ENCODE measurements at places on chromosomes 7 and 10.

DNA sequence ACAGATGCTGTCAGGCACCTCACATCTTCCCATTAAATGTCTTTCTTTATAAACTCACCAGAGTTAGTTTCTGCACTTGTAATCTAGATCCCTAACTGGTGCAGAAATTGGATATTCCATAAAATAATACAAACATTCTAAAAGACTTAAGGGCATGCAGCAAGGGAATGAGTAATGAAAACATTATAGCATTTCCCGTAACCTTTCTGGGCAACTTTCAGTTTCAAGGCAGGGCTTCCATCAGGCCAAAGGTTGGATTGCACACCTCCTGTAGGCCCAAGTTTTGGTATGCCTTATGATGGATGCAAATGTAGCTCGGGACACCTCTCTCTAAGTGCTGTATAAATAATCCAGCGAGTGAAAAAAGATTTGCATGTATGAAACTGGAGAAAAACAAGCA, 129.9 kb upstream of the LYZL2 start:
- no peak for DNase-seq

- DNase-seq = no peak
Measured at GRCh38 chr10:51733057-51733456, 33.7 kb upstream of the CSTF2T start.

- no peak for DNase-seq
Measured at GRCh38 chr7:47293884-47294555, 287.9 kb downstream of the TNS3 start.

- DNase-seq = no peak
Measured at GRCh38 chr10:86091216-86091615, 275.4 kb downstream of the GRID1 start.
